ENCODE measurements at places on chromosomes 4 and X. TPM values are rescaled to one million over a fixed set of nuclear protein-coding genes. Genes with fewer than 3 reads are reported as not detected.

The FGF13 gene
- total RNA-seq = not detected

The SPON2 gene
- total RNA-seq = 321 TPM

The MAGEB10 gene
- not detected for total RNA-seq

The FRMPD3 gene
- total RNA-seq = under 0.01 TPM

The CXorf49B gene
- total RNA-seq = not detected

The MAGEA10 gene
- not detected for total RNA-seq

The GAGE1 gene
- not detected for total RNA-seq

The NLGN3 gene
- 1.2 TPM for total RNA-seq

Data from bronchus fibroblast of lung (primary cell).